ENCODE measurements at places on chromosomes 5 and 9.

DNA sequence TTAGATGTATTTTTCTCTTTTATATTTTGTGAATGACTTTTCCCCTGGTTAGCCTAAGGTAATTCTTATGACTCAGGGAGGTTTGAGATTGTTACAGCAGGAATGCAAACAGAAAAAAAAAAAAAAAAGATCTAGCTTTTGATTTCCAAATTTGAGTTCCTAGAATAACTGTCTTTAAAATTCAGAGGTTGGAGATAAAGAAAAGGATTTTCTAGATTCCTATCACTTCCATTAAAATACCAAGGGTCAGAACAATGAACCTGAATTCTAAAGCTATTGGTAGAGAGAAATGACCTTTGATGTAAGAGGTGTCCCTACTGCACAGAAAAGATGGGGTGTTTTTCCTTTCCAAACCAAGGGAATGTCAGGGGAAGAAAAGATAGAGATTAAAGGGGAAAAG, 262.5 kb downstream of the DOCK8 start:
- no peak for DNase-seq

DNA sequence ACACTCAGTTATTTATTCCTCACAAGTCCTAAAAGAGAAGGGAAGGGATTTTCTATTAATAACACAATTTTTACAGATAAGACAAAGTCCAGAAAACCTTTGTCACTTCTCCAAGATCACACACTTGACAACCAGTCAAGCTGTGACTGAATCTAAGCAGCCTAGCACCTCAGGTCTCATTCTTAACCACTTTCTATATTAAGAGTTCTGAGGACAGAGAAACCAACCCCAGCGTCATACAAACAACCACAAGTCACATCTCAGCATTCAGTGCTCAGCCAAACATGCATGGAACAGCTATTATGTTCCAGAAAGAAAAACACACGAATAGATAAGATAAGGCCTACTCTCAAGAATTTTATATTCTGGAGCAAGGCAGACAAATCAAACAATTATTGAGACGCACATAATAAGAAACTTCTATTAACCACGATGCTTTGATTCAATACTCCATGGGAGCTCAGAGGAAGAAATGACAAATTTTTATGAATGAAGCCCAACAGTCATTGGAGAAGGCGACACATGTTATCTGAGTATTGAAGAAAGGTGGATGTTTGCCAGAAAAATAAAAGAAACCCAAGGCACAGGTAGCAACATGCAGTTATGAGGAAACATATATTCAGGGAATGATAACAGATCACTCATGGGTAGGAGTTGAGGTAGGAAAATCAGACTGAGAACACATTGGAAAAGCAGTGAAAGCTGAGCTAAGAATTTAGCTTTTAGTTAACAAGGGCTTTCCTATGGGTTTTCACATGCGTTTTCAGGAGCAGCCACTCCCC, 113.1 kb downstream of the HTR4 start:
- DNase-seq, result no peak

DNA sequence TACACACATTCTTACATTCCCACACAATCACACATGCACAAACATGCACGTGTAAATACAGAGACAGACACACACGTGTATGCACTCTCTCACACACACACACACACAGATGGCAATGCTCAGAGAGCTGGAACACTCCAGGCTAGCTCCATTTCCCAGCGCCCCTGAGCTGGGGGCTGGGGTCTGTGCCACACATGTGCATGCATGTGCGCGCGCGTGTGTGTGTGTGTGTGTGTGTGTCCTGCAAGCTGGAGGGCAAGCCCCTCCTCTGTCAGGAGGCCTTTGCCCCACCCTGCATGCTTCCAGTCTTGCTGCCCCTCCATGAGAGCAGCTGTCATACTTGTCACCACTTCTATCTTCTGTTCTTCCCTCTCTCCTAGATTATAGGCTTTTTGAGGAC, 16.6 kb upstream of the S1PR3 start:
- no peak for DNase-seq

DNA sequence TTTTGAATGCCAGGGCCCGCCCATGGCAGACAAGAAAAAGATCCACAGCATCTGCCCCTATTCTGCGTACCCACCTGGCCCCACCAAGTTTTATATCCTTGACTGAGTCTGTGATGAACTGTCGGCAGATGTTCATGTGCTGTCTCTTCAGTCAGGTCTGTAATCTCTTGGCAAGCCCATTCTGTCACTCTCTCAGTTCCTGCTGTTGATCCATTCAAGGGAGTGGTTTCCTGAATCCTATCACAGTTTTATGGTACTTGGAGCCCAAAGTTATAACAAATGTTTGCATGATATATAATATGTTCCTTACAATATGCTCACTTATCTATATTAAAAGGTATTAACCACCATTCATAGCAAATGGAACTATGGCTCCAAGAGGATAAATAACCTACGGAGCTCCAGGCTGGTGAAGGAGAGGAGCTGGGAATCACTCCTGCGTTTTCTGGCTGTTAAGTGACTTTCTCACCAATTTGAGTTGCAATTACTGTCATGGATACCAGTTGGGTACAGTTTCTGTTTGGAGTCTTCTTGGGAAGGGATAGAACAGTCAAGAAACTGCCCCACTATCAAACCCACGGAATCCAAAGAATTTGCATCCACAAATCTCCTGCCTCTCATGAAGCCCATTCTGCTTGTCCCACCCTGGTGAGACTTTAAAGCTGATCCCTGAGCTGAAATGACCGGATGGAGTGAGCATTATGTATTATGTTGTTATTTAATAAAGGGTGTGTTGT, 103.4 kb upstream of the SPRY4 start:
- no peak for DNase-seq

DNA sequence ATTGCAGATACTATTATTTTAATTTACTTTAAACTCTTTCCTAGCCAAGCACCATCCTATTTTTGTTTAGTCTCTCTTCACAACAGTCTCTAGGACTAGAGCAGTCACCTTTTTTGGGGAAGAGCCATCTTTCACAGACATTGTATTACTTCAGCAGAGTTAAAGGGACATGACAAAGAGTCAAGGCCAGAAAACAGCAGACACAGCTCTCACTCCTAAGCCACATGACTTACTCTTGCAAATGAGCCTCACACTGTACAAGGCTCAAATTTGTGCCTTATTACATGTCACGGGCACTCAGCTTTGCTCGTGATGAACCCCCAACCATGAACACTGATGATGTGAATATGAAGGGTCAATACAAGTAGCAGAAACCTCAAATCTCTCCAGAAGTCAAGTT, 104.3 kb downstream of the ZNF608 start:
- DNase-seq, result no peak

DNA sequence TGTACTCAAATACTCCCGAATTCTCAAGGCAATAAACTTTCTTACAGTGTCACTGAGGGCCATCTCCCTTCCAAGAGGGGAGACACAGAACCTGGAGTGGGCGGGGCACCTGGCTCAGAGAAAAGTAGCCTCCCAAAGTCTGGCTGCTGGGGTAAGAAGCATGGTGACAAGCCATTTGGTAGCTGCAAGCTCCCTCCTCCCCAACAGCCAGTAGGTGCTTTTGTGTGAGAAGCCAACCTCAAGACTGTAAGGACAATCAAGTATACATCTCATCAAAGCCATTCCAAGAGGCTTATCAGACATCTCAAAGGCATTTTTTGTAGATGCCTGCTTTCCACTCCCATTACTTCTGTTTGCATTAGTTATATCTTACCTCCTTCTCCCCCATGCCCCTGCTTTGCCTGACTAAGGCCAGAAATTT, 1.4 kb downstream of the DAB2 start:
- no peak for DNase-seq

- DNase-seq, result no peak
These were observed 77.5 kb downstream of the PSD2 start for GRCh38 chr5:139872851-139873794.

DNA sequence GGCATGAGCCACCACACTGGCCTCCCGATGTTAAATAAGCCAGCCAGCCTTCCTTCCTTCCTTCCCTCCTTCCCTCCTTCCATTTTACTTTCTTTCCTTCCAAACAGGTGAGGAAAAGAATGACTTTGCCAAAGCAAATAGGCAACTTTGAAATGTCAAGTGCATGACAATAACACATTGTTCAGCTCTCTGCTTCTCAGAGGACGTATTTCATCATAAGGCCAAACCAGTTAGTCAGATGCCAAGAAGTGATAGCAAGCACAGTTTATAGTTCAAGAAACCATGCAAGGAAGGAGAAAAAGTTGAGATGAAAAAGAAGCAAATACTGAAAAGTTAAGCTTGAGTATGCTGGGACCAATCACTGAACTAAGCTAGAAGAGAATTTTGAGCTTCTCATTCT, 29.5 kb downstream of the POU4F3 start:
- no peak for DNase-seq

- DNase-seq, result no peak
These were observed at the start of gene OLFM1 for GRCh38 chr9:135087489-135087792. Gene OLFM1 (plus strand): TSS chr9:135087668. CDS start chr9:135087990, 322 bp downstream.

DNA sequence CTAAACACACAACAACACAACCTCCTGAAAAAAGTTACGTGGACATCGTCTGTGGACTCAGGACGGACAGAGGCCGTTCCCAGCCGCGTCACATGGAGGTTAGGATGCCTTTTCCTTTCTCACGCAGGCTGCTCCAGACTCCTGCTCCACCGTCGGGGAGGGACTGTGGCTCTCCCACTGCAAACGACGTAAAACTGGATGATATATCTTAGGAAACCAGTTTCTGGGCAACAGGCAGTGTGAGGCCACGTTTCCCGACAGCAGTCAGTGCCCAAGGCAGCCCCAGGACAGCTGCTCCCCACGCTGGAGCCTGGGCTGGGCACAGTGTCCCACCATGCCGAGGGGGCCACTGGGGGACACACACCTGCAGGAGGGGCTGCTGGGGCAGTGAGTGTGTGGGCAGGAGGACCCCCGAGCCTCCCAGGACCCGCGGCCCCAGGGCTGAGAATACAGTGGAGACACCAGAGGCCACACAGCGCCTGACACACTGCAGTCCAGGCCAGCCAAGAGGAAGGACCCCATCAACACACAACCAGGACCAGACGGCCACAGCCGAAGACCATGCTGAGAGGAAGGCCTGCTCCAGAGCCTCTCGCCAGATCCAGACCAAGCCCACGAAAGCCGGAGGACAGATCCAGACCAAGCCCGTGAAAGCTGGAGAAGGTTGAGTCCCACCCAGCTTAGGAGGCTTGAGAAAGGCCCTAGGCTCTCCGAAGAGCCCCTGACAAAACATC, 26.2 kb downstream of the EXD3 start:
- DNase-seq, result no peak

DNA sequence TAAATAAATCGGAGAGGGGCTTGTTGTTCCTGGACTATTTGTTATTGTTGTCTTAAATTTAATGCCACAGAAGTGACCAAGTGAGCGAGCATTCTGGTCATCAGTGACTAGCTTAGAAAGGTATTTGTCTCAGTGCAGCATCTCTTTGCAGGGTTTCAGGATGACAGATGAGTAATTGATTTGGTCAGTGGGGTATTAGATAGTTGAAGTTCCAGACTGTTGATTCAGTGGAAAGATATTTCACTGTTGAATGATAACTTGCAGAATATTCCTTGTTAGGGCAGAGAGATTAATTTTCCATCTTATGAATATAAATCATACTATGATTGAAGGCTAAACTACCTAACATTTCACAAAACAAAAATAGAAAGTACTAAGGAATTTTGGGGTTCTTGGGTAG, 122.4 kb downstream of the TRIO start:
- DNase-seq, result no peak

GRCh38 chr5:110031402-110032140, 341.8 kb downstream of the MAN2A1 start:
- no peak for DNase-seq

- DNase-seq, result peak; percentile 24
These were observed 40.6 kb downstream of the TNFSF8 start for GRCh38 chr9:114889802-114890224.
